ENCODE measurements at places on chromosomes 4 and X.

DNA sequence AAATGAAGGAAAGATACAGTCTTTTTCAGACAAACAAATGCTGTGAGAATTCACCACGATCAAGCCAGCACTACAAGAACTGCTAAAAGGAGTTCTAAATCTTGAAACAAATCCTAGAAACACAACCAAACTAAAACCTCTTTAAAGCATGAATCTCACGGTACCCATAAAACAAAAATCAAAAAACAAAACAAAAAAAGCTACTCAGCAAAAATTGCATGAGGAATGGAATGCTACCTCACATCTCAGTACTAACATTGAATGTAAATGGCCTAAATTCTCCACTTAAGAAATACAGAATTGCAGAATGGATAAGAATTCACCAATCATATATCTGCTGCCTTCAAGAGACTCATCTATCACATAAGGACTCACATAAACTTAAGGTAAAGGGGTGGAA is 300.1 kb downstream of the NAF1 start:
- no peak for DNase-seq

DNA sequence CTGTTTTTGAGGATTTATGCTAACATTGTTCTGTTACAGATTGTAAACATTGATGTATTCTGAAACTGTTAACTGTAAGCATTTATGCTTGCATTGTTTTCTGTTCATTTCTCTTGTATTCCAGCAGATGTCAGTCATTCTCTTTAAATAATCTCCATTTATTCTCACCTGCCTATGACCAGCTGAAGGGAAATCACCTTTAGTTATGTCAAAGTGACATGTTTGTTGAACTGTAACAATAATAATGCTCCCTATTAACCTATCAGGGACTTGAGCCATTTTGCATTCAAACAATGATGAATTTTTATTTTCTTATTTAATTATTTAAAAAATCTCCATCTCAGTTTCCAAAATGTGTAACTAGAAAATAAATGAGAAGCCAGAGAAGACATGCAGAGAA is 58.0 kb downstream of the SPCS3 start:
- no peak for DNase-seq

- DNase-seq: no peak
Measured at GRCh38 chr4:127829014-127829413, 46.9 kb downstream of the HSPA4L start.

DNA sequence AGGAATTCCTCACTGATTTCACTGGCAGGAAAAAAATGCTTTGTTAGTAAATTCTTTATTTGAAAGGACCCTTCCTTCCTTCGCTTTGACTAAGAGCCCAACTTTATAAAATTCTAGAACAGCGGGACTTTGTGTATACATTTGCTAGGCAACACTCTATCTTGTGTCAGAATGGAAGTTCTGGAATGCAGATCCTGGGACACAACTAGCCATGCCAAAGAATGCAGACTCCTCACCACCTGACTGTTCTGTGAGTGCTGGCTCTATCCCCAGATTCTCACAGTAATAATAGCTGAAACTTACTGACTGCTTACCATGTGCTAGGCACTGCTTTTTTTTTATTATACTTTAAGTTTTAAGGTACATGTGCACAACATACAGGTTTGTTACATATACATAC is 73.3 kb upstream of the ZDHHC15 start:
- no peak for DNase-seq

- DNase-seq: no peak
Measured at GRCh38 chr4:3036131-3036952, 38.0 kb downstream of the HTT-AS start.

DNA sequence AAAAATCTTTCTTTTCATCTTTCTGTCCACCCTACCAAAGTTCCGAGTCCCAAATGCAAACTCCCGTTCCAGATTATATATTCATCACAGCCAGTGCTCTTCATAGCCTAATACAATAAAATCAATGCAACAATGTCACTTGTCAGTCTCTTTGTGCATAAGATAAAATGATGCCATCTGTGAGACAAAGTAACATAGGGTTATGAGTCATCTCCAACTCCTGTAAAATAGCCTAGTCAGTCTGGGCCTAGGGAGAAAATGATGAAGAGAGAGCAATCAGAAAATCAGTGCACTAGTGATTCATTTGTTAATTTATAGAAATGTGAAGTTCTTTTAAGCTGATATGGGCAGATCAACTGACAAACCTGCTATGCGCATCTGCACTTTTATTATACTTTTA is 689.1 kb upstream of the DIAPH2 start:
- no peak for DNase-seq

DNA sequence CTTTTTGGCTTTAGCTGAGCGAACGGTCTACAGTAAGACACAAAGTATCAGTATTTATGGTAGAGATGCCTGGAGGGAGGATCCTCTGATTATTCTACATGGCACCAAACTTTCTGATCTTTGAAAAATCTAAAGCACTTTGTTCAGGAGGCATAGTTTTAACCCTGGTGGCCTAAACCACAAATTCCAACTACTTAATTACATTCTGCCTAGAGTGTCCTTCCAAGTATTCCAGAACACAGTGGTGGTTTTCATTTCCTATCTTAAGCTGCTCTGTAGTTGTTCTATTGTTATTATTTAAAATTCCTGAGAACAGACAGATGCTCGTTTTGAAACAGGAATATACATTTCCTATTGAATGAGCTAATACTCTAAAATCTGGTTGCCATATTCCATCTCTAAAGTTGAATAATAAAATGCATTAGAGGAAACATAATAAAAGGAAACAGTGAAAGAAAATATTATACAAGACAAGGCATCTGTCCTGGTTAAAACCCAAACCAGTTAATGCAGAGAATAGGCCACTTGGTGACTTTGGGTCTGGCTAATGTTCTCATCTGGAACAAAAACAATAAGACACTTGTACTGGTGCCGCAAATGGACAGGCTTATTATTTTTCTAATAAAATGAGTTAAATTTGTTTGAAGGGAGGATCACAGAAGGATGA is 657.4 kb downstream of the SPRY1 start:
- no peak for DNase-seq

DNA sequence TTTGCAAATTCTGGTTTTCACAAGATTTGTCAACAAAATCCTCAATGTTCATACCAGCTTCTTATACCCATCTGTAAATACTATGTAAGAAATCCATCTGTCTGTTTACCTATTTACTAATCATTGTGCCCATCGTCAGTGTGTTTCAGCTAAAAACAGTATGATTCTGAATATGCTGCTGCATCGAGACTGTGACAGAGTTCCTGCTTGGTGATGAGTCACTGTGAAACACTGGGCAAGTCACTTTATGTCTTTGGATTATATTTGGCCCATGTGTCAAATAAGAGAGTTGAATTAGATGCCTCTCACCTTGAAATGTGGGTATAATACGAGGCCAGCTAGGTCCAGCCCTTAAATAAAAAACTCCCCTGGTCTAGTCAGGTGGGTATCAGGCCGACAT is 79.3 kb downstream of the CBLL2 start:
- DNase-seq: no peak

- DNase-seq: no peak
Measured at GRCh38 chr4:167787231-167787630, 305.1 kb upstream of the ANXA10 start.

Data from DMS79 (cell line).